ENCODE measurements at places on chromosomes 3 and 15.

- no peak for DNase-seq
Measured at GRCh38 chr3:80055306-80055705, 287.5 kb upstream of the ROBO1 start.

DNA sequence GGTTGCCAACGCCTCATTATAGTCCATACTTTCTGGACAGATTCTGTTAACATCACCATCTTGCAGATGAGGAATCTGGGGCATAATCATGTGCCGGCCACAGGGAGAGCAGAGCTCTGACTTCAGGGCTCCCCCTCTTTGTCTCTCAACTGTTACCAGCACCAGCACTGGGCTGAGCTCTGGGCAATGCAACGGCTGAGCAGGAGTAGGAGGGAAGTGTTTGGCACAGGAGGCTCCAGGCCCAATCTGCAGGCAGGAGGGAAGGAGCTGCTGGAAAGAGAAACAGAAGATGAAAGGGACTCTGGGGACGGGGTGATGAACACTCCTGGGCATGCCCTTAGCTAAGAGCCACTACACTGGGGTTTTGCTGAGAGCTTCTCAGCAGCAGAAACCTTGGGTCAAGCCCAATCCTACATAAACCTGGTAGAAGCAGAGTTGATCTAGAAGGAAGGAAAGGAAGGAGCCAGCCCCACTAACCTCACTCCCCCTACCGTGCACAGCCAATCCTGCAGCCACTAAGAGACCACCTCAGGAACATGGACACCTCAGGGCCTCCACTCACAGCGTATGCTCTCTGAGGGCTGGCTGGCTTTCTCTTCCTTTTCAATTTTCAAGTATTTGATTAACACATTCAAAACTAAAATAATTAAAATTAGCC lies 73.1 kb upstream of the SPATA12 start:
- DNase-seq, result no peak

DNA sequence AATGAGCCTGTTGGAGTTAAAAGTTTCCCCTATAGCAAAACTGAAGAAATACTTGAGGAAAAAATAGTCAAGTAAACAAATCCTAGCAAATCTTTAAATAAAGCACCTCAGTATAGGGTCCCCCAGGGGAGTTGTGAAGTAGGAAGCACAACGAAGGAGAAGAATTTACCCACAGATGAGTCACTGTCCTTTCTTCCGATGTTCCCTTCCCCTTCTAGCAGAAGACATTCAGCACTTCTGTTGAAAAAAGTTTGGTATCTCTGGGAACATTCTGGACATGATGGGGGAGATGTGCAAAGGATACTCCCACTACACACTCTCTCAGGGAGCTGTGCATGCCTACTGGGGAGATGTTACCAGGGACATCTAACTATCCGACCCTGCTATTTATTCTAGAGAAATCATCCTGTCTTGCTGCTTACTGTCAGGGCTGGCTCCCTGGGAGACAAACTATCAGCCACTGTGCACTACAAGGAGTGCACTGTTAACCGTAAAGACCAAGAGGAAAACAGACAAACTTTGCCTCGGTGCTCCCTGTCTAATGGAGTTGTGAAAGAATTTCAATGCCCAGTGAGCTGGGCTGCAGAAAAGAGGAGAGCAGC lies 93.8 kb downstream of the RFTN1 start:
- DNase-seq, result no peak

DNA sequence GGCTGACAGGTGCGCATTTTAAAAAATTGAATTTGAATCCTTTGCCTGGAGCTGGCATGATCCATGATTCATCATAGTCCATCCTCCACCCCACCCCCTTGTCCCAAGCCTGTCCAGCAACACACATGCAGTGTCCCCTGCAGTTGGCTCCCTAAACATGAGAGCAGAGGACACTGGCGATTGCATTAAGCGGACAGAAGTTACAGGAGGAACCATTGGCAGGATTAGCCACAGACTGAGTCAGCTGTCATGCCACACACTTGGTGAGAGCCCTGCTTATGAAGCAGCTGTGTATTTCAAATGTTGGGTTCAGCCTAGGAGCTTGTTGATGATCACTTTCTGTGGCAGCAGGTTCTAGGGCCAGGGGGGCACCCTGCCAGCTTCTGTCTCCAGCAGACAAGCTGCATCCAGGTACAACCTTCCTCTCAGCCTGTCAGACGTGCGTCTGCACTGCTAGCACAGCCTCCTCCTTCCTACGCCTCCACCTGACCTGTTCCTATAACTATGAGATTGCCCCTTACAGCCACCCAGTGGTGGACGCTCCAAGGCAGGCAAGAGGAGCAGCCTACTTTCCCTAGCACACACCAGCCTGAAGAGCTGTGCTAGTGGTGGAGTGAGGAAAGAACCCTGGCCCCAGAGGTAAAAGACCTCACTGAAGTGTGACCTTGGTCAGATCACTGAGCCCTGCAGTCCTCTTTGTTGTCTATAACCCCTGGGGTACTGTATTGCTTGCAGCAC lies 121.9 kb downstream of the SLCO3A1 start:
- DNase-seq, result no peak

DNA sequence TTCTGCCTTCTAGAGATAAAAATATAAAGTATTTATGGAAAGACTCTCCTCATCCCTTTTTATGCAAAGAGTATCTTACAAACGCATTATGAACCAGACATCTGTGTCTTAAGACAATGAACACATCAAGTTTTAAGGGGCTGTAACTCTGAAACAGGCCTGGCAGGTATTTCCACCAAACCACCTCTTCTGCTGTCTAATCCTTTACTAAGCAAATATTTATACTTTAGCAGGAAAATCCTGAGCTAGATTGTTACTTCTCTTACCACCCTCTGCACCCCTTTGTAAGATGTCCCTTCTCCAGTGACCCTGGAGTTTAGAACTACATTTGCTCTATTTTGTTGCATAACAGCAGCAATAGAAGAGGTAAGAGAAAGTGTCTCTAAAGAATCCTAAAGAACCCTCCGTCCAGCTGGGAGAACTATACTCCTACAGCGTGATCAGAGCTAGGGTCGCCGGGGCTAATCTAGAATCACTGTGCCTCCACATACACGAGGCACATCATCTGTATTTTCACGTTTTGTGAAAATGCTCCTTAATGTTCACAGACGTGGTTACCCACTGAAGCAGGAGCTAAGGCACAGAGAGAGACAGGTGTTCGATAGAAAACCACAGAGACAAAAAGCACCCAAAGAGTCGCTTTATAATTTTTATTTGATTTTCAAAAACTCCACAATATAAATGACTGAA lies 129.6 kb downstream of the FOXP1 start:
- no peak for DNase-seq

DNA sequence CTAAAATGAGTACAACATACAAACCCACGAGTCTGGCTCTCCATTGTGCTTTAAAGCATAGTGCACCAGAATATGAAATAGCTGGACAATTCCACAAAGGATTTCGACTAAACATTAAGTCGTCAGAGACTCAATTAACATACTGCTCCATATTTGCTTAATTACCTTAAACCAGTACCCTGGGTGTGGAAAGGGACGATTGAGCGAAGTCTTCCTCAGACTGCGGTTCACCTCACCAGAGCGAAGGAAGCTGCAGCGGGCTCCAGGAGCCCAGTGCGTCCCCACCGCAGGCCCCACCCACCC lies 218 bp upstream of the TRPC1 start:
- no peak for DNase-seq

DNA sequence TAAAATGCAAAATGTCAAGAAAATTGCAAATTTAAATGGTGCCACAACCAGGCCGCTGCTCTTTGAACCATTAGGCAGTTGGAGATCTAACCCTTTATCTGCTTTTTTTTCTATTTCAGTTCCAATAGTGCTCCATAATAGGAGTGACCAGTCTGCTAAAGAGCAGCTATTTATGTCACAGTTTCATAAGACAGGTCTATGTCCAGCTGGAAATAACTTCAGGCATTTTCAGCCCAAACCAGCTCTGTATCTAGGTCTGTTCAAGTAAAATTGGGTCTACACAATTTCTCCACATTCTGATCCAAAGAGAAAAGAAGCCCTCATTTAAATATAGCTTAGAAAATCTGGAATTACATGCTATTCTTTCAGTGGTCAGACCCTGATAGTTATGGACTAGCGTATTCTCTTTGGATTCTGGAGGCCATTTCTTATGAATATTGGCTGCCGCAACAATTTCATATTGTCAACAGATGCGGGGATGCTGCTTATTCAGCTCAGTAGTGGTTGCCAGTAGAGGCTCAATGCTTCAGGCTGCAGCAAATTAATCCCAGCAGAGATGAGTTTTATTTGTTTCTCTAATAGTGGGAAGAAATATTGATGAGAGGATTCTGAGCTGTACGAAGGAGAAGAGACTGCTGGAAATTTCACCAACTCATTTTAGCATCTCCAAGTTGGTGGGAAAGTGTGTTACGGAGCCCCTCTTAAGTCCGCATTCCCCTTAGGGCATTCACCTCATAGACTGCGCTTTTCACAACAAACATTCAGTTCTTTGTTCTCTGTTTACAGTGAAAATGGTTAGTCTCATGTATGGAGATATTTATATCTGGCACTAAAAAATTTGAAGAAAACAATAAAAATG lies 887.0 kb downstream of the ROBO1 start:
- DNase-seq, result no peak

GRCh38 chr15:88061452-88061851 lies 195.1 kb downstream of the NTRK3 start:
- no peak for DNase-seq

GRCh38 chr15:99165956-99166689 lies 61.2 kb downstream of the SYNM start:
- DNase-seq, result no peak

DNA sequence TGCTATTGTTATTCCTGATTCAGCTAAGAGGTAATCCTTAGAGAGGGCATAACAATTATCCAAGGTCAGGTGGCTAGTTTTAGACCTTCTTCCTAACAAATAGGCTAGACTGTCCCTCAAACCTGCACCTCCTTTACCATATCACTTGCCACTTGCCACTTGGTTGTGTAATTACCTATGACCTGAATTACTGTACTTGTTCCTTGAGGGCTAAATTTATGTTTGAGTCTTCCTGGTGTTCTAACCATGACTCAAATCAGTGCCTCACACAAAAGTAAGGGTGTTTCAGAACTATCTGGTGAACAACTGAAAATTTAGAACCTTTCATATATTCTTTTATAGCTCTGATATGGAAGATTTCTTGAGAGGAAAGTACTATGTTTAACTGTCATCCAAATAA lies 365.8 kb upstream of the SEMA6D start:
- DNase-seq, result no peak

DNA sequence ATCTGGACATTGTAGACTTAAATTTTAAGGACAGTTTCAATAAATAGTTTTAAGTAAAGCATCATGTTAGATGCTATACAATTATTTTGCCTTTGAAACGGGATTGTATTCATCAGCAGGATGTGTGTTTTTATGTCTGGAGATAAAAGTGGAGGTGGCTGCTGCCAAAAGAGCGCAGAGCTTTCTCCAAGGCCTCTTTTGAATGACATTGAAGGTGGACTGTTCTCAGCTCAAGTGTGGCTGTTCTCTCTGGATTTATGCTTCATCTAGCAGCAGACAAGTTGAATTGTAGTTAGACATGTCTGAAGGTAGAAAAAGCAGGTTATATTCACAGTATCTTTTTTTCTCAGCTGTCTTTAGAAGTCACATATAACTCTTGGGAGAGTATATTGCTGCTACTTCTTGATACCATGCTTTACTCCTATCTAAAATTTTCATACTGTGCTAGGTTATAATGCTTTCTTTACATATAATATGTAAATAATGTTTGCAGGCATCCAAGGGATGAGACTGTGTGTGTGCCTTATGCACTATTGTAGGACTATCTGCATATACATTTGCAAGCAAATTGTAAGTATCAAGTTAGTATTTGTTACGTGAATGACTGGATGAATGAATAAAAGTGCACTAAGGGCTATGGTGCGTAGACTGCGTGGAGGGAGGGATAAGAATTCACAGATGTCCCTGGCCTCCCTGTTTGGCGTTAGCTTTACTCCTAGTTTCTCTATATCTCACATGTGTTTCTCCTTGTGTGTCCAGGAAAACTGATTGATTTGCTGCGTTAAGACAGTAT lies 340.1 kb downstream of the NAALADL2 start:
- DNase-seq, result no peak

GRCh38 chr3:38587548-38588131 lies 61.8 kb downstream of the SCN5A start:
- DNase-seq, result no peak

- DNase-seq, result no peak
Measured at GRCh38 chr3:8903191-8903590, 60.1 kb downstream of the RAD18 start.

- DNase-seq, result no peak
Measured at GRCh38 chr3:112633757-112634156, 7.2 kb downstream of the CCDC80 start.

GRCh38 chr3:51637941-51638471 lies 33.0 kb upstream of the TEX264 start:
- no peak for DNase-seq

- DNase-seq, result no peak
Measured at GRCh38 chr3:23619705-23620637, 185.8 kb upstream of the UBE2E1 start.

DNA sequence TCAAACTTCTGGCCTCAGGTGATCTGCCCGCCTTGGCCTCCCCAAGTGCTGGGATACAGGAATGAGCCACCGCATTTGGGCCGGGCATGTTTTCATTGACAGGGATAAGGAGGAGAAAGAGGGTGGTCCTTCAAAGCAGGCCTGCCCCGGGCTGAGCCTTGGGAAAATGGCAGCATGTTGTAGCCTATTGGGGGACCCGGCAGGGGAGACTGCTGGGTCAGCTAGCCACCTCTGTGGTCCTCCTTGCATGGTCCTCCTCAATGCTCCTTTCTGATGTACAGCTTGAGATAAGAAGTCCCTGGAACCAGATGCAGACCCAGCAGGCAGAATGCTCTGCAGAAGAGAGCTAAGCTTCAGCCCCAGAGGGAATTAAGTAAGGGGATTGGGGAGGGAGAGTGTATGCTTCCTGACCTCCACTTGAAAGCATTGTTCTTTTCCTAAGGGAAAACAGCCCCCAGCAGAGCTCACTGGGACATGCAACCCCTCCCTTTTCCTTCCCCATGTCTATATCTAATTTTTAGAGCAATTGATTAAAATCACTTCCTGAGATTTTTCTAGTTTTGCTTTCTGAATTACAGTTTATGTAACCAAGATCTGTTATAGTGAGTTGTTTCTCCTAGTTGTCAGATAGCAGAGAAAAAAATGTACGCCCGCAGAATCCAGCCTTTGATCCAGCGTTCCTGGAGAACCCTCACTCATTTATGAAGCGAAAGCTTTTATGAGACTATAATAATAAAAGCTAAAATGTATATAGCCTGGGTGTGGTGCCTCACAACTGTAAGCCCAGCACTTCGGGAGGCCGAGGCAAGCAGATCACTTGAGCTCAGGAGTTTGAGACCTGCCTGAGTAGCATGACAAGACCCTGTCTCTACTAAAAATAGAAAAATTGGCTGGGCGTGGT lies 48.7 kb upstream of the VILL start:
- no peak for DNase-seq

GRCh38 chr3:170598091-170598502 lies 12.2 kb upstream of the SLC7A14 start:
- DNase-seq, result no peak

GRCh38 chr3:65979162-65979561 lies 59.6 kb downstream of the MAGI1 start:
- DNase-seq, result no peak

- no peak for DNase-seq
Measured at GRCh38 chr3:13045904-13046568, 27.2 kb downstream of the IQSEC1 start.
